ENCODE measurements at places on chromosomes 11 and 22.

DNA sequence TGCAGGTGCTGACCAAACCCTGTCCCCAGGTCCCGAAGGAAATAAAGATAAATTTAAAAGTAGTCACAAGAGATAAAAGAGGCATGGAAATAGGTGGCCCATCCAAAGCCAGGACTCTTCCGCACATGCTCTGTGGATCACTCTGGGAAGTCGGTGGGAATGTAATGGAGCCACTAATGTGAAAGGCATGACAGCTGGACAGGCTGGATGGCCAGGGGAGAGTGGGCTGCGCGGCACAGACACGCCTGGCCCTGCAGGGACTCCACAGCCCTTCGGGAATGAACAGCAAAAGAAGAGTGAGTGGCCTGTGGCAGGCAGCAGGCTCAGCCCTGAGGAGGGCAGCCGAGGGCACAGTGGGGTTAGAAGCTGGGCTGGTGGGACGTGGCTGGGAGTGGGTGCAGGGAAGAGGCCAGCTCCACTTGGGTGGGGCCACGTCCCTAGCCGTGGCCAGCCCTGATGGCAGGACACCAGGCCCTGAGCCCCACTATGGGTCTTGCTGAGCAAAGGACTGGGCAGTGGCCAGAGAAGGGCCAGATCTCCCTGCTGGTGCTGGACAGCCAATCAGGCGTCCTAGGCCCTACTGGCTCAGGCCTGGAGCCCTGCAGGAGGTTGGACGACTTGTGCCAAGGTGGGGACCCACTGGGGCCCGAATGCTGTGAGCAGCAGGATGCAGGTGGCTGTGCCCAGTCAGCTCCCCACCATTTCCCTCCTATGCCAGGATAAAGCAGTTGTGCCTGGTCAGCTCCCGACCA is 31.3 kb upstream of the GNB1L start:
- DNase-seq: no peak

DNA sequence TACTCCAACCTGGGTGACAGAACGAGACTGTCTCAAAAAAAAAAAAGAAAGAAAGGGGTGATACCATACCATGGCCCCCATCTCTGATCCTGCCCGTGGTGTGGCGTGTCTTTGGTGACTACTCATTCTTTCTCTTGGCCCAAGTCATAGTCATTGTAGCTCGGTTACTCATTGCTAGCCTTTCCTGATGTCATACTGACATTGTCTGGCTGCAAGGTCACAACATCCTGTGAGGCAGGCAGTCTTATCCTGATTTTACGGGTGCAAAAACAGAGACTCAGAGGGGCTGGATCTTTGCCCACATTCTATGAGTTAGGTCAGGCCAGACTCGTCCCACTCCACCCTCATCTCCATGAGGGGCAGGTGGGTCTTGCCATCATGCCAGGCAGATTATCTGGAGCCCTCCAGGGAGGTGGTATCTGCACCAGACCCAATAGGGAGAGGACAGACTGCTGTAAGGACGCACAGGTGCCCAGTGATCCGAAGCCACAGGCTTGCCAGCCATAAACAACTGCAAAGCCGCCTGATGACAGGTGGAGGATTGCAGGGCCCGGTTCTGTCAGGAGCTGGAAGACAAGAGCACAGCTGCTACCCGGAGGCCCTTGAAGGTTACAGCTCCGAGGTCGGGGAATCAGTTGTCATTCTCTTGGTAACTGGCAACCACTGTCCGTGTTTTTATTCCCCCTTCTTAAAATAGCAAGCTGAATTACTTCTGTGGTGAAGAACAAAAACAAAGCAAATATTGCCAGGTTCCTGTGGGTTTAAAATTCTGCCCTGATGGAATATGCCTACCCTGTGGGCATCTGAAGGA is 13.8 kb downstream of the TOM1 start:
- peak; percentile 10 for DNase-seq

DNA sequence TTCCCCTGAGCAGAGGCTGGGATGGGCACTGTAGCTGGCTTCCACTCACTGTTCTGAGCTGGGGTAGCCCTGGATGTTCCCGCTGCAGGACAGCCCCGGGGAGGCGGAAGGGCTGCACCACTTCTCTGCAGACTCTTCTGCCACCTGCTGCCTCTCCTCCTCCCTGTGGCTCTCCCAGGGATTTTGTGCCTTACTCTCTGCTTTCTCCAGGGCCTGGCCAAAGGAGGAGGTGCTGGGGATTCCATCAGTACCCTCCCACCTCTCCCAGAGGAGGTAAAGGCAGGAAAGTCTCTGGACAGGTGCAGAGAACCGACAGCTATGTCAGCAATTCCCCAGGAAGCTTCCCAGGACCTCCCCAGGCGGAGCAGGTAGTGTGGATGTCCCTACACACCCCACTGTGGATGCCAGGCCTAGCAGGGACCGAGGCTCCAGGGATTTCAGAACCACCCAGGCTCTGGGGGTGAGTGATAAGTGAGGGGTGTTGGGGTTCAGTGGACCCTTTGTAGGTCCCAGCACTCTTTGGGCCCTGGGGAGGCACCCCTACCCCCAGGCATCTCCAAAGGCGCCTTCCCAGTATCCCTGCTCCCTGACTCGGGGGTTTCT is 11.3 kb downstream of the DUSP8 start:
- no peak for DNase-seq

- DNase-seq: no peak
These were observed 18.1 kb downstream of the MAML2 start for GRCh38 chr11:96324912-96325311.

GRCh38 chr22:29727131-29727523 is 7.3 kb downstream of the CABP7 start:
- no peak for DNase-seq

DNA sequence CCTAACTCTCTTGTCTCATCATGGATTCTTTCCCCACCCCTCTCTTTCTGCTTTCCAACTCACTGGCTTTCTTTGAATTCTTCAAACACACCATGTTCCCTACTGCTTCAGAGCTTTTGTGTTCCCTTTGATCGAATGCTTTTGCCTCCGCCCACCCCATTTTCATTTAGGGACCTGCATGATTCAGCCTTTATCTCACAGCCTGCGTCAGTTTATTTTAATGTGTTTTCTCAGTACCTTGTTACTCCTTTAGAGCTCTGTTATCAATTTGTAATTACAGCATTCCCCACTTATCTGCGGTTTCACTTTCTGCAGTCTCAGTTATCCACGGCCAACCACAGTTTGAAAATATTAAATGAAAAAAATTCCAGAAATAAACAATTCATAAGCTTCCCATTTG is 451.3 kb downstream of the METTL15 start:
- DNase-seq: no peak

- DNase-seq: no peak
These were observed 146.2 kb downstream of the RBFOX2 start for GRCh38 chr22:35882211-35883030.

DNA sequence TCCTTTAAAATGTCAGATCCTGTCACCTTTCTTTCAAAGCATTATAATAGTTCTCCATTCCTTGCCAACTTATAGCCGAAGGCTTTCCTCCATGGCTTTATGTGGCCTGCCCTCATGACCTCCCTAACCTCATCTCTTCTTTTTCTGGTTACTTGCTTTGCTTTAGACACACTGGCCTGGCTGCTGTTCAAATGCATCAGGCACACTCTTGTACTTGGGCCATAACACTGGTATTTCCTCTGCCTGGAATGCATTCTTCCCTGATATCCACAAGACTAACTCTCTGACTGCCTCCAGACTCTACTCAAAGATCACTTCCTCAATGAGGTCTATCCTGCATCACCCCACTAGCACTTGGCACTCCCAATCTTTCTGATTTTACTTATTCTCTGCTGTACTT is 710.3 kb downstream of the KCNA4 start:
- no peak for DNase-seq

DNA sequence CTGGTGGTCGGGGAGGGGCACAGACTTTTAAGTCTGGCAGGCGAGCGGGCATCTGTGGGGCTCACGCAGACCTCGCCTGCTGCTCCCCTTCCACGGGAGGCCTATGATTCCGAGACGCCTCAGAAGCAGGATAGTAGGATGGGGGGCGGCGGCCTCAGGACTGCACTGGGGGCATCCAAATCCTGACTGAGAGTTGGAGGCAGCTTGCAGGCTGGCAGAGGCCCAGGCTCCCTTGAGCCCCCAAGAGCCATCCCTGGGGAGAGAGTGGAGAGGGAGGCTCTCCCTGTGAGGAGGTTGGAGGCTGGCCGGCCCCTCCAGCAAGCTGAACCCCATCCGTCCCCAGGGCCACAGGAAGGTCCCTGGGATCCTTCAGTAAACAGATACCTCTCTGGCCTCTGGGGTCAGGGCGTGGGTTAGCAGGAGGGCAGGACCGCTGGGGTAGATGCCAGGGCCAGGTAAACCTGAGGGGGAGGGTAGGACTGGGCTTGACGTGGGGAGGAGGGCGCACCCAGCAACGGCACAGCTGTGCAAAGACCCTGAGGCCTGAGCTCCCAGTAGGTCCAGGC is 33.3 kb downstream of the SBF1 start:
- no peak for DNase-seq

- DNase-seq: peak; percentile 60
These were observed 14.2 kb downstream of the DTX4 start for GRCh38 chr11:59186130-59186594.

DNA sequence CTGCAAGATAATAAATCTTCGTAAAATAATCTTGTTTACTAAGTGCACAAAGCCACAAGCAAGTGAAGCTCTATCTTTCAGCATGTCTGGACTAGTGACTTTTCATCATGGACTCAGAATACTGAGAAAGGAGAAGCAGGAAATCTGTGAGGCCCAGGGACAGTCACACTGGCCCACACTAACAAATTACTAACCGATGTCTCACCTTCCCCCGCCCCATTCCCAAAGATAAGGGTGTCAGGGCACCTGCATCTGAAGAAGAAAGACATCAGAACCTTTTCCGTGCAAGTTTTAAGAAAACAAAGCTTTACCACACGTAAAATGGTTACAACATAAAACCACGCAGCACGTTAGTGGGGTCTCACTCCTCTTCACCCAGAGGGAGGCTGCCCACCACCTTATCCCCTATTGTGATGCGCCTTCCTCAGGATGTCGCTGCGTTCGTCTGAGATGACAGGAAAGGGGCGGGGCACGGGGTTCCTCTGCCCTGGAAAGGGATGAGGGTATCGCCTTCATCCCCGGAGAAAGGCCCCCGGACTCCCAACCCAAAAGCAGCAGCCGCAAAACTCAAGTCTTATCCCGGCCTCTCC is 616 bp downstream of the BTBD10 start:
- DNase-seq: peak; percentile 56

DNA sequence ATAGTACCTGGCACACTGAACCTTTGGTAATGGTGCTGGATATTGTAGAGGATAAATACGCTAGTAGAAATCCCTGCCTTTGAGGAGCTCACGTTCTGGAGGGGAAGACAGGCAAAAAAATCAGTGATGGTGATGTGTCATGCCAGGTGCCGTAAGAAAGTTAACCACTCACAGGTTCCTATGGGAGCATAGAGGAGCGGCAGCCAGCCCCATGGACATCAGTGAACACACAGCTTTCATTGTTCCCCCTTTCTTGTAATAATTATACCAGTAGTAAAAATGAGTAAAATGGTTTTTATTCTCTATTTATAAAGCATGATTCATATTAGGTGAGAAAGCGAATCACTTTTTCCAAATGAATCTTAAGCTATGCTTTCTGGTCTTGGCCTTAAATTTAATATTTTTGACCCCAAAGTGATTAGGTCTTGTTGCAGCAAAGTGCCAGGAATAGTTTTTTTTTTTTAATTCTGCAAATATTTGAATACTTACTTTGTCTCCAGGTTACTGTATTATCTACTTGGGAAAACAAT is 57.9 kb downstream of the UVRAG start:
- DNase-seq: no peak

DNA sequence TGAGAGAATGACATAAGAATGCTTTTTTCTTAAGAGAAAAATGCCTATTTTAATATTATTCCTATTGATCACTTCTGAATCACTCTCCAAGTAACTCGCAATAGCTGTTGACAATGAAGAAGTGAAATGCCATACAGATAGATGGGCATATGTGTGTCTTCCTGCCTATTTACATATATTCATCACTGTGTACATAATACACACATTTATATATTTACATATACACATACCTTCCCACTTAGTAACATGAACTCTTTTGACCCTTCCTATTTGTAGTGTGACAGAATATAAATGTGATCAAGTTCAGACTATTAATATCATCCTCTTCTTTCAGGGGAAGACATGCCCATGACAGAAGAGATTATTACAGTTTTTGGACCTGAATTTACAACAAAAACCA is 756.7 kb downstream of the DLG2 start:
- DNase-seq: peak; percentile 61

GRCh38 chr11:75813124-75813523 is 1.9 kb upstream of the UVRAG start:
- no peak for DNase-seq

- DNase-seq: no peak
These were observed 15.8 kb downstream of the CHST1 start for GRCh38 chr11:45649544-45650165.

- no peak for DNase-seq
These were observed 14.4 kb downstream of the TMPRSS6 start for GRCh38 chr22:37095113-37095512.

- no peak for DNase-seq
These were observed 25.2 kb downstream of the SGSM3 start for GRCh38 chr22:40395607-40396006.

GRCh38 chr11:106087815-106088435 is 10.5 kb downstream of the AASDHPPT start:
- DNase-seq: peak; percentile 67

DNA sequence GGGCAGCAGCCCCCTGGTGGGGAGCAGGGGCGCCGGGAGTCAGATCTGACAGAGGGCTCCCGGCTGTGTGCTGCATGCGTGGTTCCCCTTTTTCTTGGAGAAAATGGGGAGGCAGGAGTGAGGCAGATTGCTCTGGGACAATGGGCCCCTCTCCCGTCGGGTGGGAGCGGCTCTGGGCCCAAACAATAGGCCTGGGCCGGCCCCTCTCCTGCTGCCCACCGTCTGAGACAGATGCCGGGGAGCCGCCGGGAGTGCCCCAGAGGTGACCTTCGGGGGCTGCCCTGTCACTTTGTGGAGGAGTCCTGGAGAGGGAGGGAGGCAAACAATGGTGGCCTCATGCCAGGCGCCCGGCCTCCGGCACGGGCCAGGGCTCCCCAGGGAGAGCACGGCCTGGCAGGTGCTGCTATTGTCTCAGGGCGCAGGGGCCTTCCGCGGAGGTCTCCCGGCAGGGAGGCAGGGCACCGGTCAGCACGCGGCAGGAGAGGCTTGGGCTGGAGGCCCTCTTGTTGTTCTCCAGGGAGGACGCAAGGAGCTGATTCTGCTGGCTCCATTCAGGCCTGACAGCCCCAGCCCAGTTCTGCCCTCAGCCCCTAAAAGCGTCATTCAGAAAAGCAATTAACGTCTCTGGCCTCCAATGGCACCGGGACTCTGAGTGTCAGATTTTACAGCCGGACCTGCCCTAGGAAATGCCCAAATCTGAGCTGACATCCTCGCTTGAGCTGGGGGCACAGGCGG is 44.8 kb downstream of the SMIM38 start:
- no peak for DNase-seq

GRCh38 chr22:37923927-37924326 is 17.8 kb downstream of the MICALL1 start:
- DNase-seq: no peak

DNA sequence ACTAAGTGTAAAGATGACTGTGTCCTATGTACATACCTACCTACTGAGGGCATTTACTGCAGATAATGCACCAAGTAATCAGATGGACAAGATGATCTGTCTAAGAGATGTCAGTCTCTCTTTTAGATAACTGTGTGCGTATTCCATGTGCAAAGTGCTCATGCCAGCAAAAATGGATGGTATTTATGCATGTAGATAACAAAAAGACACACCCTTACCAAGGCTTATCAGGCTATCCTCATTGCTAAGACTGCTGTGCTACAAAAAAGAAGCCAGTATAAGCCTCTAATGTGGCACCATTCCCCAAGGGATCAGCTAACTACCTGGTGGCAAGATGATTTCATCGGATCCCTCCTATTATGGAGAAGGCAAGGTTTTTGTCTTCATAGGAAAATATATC is 34.3 kb upstream of the CD44 start:
- DNase-seq: no peak
